Hindlimb muscle (tissue), 1 donor: ENCODE measurements at places on chromosomes 6 and 20.
A peak's percentile ranks its signal among the peaks of the same experiment; 100 is the strongest.

DNA sequence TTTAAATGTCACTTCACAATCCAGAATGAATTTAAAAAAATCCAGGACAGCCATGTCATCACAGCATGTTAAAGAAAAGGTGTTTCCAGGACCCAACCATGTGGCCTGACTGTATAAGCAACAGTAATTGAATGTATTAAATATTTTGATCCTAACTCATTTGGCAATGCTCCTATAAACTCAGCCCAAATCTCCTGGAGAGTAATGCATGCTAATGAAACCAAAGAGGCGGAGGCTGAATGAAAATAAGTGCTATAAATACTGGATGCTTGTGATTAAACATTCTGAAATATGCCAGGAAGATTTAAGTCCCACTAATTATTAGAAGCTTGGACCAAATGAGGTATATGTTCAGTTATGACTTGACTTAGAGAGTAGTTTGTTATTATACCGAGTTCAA is 486.8 kb downstream of the FRK start:
- DNase-seq: no peak

- no peak for DNase-seq
Observed at GRCh38 chr20:9177278-9177677, 108.4 kb downstream of the PLCB4 start.

DNA sequence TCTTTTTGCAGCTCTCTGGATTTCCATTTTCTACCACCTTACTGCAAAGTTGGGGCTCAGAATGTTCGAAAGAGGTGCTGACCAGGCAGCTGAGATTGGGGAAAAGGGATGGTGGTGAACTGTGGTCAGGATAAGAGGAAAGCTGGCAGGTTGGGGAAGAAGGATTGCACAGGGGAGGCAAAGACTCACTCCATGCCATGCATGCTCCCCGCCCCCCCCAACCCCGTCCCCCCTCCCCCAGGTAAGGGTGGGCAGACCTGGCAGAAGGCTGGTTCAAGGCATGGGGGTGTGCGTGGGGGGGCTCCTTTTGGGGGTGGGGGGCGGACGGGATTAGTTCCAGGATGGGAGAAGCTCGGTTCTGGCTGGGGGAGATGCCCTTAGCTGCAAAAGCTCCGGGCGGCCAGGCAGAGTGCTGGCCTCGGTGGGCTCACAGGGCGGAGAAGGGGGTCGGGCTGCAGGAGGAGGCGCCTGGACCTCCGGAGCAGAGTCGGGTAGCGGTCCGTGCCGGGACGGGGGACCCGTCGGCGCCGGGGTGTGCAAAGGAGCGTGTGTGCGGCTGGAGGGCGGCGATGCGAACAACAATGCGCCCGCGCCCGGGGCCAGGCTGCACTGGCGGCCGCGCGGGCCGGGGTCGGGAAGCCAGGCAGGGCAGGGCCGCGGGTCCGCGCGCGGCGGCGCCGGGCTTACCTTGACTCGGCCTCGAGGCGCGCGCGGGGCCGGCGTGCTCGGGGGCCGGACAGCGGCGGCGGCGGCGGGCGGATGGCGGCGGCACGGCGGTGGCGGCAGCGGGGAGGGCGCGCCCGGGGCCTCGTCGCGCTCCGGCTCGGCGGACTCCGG is 880 bp downstream of the ADNP start:
- DNase-seq: peak; percentile 26

DNA sequence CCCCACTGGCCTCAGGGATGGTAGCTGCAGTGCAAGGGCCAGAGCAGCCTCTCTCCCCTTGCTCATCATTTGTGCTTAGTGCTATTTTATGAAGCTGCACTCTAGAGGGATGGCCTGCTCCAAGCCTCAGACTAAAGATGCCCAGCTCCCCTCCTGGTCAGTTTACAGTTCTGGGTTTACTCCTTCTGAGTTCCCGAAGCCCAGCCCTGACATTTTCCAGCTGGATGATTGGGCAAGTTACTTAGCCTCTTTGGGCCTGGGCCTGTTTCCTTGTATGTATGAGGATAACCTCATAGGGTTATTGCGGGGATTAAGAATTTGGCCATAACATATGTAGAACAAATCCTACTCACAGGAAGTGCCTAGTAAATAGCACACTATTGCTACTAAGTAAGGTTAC is 31.8 kb upstream of the EMILIN3 start:
- DNase-seq: peak; percentile 58

DNA sequence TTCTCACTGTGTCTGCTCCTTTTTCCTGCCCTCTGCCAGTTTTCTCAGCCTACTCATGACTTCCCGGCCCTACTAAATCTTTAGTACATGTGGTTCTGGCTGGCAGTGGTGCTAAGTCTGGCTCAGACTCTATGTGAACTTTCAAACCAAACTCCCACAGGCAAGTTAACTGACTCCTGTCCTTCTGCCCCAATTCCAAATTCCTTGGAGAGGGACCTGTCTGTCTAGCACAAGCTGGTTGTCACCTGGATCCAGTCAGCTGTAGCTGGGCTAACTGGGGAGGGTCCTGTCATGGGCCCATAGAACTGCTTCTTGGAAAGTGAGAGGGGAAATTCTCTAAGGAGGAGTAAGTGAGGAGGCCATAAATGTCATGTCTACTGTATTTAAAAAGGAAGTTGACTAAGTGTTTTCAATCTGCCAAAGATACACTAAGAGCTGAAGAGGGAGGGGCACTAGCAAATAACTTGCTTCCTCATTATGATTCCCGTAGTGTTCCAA is 240.1 kb downstream of the KCNQ5 start:
- DNase-seq: no peak

DNA sequence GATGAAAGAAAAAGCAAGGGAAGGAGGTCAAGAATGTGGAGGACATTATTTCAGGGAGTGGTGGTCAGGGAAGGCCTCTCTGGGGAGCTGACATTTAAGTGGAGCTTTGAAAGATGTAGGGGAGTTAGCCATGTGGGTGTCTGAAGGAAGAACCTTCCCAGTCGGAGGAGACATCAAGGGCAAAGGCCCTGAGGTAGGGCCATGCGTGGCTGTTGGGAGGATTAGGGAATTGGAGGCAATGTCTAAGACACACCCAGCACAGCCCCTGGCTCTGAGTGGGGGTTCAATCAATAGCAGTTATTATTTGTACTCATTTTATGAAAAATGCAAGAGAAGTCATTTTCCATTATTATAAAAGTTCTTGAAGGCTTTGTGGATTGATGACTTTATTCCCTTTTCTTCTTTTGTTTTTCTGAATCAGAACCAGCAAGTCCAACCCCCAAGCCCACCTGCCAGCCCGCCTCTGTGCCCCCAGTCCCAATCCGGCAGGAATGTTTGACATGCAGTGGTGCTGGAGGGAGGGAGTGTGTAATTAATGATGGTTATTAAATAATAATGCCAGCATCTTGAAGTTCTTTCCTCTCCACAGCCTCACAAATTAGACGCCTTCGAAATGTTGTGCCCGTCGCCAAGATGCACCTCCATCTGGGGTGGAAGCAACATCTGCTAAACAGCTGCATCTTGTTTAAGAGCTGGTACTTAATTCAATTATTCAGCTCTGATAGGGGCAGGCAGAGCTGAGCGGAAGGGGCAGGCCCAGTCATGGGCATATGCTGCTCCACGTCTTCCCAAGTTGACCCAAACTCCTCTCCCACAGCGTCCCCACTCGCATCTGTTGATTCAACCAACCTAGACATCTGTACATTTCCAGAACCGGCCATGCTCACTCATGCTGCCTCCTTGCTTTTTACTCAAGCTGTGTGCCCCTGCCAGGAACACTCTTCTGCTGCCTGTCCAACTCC is 81.3 kb upstream of the SIRPA start:
- DNase-seq: no peak
